Activated CD8-positive, alpha-beta T cell treated with anti-CD3 and anti-CD28 coated beads for 36 hours (primary cell): ENCODE measurements at places on chromosomes 3 and 15. TPM values are rescaled to one million over a fixed set of nuclear protein-coding genes. Genes with fewer than 3 reads are reported as not detected.

DNA sequence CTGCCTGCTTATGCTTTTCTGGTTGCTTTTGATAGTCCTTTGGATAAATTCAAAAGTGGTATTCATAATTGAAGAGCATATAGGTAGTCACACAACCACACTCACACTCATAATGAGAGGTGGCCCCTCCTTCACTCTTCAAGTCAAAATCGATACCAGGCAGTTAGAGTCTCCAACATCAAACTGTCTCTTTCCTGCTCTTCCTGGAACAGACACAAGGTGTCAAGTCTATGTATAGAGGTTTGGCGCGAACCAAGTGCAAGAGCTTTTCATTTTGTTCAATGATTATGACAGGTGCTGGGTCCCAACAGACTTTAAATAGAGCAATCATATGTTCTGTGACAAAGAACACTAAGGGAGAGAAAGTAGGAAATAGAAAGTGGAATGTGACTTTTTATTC is 29.9 kb upstream of the RGMA start:
- no peak overlapping the region for H3K27ac ChIP-seq
- H3K4me1 ChIP-seq, result no peaks in the 10 kb centered on the region
- peak; percentile 5 for DNase-seq
- H3K36me3 ChIP-seq, result no peaks in the 10 kb centered on the region

SAMMSON gene
- total RNA-seq, result not detected

DNA sequence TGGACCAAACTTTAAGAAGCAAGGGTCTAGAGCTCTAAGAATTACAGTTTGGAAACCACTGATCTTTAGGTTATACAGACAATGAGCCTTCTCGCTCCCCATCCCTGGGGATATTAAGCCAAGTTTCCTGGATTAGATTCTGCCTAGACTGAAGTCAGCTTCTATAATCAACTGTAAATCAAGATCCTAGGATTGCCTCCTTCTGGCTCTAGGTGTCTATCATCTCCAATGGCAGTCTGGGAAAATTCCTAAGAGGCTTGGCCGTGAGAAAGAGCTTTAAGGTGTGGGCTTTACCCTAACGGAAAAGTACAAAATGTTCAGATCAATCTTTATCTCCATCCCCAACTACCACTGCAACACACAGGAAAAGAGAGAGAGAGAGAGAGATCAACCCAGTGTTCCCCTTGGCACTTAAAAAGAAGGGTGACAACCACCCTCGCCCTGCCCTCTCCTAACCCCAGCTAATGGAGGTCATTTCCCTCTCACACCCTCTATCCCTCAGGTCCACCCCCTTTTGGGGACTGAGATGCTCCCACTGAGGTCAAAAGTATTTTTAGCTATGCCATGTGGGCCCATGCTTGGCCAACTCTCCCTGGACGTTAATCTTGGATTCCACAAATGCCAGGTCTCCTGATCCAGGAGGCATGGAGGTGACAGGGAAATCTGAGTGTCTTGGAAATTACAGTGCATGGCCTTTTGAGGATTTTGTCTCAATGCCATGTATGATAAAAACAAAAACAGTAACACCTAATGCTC is 202.8 kb upstream of the BCL6 start:
- H3K4me1 ChIP-seq, result peaks cover 12% of the 10 kb centered on the region
- no peaks in the 10 kb centered on the region for H3K27me3 ChIP-seq
- no peaks in the 10 kb centered on the region for H3K36me3 ChIP-seq
- H3K4me3 ChIP-seq, result no peak overlapping the region

DNA sequence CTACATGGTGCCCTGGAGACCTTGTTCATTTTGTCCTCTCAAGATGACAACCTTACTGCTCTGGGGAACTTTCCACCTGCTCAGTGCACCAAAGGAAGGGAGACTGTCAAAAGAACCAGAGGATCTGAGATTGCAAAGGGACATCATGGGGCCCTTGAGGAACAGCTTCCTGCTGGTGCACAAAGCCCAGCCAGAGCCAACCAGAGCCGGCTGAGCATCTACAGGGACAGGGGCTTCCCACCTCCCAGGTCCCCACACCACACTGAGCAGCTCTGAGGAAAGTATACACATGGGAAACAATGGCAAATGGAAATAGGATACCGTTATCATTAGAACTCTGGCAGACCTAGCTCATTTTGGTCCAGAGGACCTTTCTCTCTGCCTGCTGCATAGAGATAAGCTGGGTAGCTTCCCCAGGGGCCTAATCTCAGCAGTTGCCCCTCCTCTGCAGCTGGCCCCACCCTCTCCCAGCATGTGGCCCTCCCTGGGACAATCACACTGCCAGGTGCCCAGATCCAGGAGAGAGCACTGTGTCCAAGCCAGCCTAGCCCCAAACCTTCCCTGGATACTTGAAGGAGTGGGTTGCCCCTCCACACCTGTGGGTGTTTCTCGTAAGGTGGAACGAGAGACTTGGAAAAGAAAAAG is 123.4 kb upstream of the PRR20G start:
- no peaks in the 10 kb centered on the region for H3K36me3 ChIP-seq
- no peak overlapping the region for H3K4me3 ChIP-seq
- DNase-seq, result no peak
- no peak overlapping the region for H3K27ac ChIP-seq
- peaks cover 25% of the 10 kb centered on the region for H3K27me3 ChIP-seq
